Activated naive CD8-positive, alpha-beta T cell treated with anti-CD3 and anti-CD28 coated beads for 36 hours (primary cell): ENCODE measurements at places on chromosomes 2 and 18. TPM values are rescaled to one million over a fixed set of nuclear protein-coding genes. Genes with fewer than 3 reads are reported as not detected.

Gene EPB41L3
- 0.80 TPM for total RNA-seq

Gene DPP4
- total RNA-seq: 22.4 TPM

Gene LHCGR
- total RNA-seq: not detected

Gene WDR54
- total RNA-seq: 90.2 TPM

Gene ADAM17
- total RNA-seq: 14.5 TPM

Gene RNU2-63P
- 39.1 TPM for total RNA-seq

Gene CD302
- total RNA-seq: 0.37 TPM

Gene GRP
- not detected for total RNA-seq

Gene PAX3
- not detected for total RNA-seq

DNA sequence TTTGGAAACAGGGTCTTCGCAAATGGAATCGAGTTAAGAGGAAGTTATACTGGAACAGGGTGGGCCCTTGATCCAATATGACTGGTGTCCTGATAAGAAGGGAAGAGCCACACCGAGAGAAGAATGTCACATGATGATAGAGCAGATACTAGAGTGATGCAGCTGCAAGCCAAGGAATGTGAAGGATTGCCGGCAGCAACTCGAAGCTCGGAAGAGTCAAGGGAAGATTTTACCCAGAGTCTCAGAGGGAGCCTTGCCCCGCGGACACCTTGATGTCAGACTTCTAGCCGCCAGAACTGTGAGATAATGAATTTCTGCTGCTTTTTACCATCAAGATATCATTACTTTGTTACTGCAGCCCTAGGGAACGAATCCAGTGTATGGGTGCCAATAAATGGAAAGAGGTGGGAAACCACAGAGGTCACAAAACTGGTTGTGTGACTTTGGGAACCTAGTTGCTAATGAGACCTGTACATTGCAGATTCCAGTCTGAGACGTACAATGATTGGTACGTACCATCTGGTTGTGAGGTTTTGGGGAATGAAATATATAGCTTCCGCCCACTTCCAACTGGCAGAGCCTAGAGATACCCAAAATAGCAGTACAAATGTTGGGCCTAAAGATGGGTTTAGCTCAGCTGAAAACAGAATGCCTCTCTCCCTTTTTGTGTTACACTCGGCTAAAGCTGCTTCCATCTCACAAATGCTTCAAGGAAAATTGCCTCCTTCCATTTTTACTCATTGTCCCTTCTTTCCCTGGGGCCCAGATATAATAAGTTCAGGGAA, 28.6 kb upstream of the VWA3B start:
- no peak overlapping the region for H3K4me3 ChIP-seq
- H3K36me3 ChIP-seq: no peaks in the 10 kb centered on the region

DNA sequence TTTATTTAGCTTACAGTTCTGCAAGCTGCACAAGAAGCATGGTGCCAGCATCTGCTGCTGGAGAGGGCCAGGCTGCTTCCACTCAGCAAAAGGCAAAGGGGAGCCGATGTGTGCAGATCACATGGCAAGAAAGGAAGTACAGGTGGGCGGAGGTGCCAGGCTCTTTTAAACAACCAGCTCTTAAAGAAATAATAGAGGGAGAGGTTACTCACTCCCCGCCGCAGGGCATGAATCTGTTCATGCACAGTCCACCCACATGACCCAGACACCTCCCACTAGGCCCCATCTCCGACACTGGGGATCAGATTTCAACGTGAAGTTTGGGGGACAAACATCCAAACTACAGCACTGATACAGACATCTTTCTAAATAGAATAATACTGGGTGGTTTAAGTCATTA, 105.8 kb downstream of the MTCL1 start:
- no peak overlapping the region for H3K4me3 ChIP-seq
- no peaks in the 10 kb centered on the region for H3K36me3 ChIP-seq
- peaks cover 13% of the 10 kb centered on the region for H3K4me1 ChIP-seq
- no peak for DNase-seq
- H3K27me3 ChIP-seq: no peaks in the 10 kb centered on the region

GRCh38 chr2:134275058-134275862, 21.4 kb downstream of the MGAT5 start:
- no peak overlapping the region for H3K4me3 ChIP-seq
- H3K27me3 ChIP-seq: no peaks in the 10 kb centered on the region
- peaks cover 37% of the 10 kb centered on the region for H3K4me1 ChIP-seq

DNA sequence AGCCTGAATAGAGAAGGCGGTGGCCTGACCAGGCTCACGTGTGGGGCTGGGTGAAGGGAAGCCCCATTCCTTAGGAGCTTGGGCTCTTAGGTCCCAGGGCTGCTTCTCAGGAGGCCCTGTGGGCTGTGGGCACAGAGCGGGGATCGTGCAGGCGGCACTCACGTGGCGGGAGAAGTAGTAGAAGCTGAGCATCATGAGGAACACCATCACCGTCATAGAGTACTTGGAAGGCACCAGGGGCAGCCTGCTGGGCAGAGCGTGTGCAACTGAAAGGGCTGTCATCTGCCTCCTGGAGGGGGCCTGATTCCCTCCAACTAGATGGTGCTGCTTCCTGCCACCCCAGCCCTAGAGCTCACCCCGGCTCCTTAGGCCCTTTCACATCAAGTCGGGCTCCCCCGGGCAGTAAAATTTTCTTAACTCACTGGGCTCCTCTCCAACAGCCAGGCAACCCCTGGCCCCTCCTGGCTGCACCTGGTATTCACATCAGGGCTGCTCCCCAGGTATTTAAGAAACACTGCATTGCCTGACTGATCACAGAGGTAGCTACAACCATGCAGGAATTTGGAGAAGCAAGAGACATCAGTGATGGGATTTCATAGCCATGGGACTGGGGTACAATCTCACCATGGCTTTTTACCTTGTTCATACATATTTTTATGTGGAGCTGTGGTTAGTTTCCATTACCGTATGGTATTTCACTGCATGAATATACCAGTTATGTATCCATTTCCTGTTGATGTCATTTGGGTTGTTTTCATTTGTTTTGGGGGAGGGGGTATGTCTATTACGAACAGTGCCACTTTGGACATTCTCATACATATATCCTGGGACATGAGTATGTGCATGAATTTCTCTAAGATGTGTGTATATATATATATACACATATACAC, 32.9 kb downstream of the CENPO start:
- H3K4me1 ChIP-seq: peaks cover 16% of the 10 kb centered on the region
- H3K36me3 ChIP-seq: peaks cover 36% of the 10 kb centered on the region
- H3K27ac ChIP-seq: peak overlapping the region; percentile 68
- no peak overlapping the region for H3K4me3 ChIP-seq

- no peak overlapping the region for H3K27ac ChIP-seq
- no peak overlapping the region for H3K4me3 ChIP-seq
- H3K4me1 ChIP-seq: no peaks in the 10 kb centered on the region
- no peaks in the 10 kb centered on the region for H3K27me3 ChIP-seq
- no peak for DNase-seq
Observed at GRCh38 chr2:51404226-51404625, 372.3 kb upstream of the NRXN1 start.

DNA sequence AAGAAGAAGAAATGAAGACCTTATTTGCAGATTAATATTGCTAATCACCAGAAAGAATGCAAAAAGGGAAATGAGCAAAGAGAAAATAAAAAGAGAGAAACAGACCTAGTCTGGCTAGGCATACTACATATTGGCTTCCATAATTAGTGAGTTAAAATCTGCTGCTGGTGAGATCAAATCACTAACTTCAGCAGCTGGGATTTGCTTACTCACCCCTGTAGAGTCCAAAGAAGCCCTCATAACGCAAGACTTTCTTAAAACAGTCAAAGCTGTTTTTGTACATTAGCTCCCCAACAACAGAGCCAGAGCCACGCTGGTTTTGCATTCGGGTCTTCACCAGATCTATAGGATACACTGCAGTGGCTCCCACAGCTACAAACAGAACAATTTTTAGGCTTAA, 80.9 kb downstream of the SLC25A12 start:
- H3K4me3 ChIP-seq: no peak overlapping the region
- no peaks in the 10 kb centered on the region for H3K4me1 ChIP-seq
- H3K27ac ChIP-seq: no peak overlapping the region
- no peaks in the 10 kb centered on the region for H3K27me3 ChIP-seq
- peaks cover 7% of the 10 kb centered on the region for H3K36me3 ChIP-seq
- DNase-seq: no peak

DNA sequence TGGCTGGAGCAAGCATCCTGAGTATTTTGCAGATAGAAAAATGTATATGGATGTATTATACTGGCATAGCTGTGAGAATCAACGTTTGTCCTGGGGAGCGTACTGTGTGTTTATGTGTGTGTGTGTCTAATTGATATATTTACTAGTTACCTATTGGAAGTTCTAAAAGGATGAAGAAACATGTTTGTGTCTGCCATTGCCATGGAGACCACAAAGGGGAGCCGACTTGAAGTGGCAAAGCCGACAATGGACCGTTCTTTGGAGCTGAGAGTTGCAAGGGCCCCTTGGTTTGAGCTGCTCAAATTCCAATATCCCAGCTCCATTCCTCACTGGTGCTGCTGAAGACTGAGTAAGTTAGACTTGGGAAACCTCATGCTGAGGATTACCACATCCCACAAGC, 14.3 kb upstream of the SLC25A52 start:
- DNase-seq: no peak
- H3K36me3 ChIP-seq: peaks cover 2% of the 10 kb centered on the region
- no peak overlapping the region for H3K27ac ChIP-seq
- H3K27me3 ChIP-seq: no peaks in the 10 kb centered on the region
- H3K4me1 ChIP-seq: no peaks in the 10 kb centered on the region

DNA sequence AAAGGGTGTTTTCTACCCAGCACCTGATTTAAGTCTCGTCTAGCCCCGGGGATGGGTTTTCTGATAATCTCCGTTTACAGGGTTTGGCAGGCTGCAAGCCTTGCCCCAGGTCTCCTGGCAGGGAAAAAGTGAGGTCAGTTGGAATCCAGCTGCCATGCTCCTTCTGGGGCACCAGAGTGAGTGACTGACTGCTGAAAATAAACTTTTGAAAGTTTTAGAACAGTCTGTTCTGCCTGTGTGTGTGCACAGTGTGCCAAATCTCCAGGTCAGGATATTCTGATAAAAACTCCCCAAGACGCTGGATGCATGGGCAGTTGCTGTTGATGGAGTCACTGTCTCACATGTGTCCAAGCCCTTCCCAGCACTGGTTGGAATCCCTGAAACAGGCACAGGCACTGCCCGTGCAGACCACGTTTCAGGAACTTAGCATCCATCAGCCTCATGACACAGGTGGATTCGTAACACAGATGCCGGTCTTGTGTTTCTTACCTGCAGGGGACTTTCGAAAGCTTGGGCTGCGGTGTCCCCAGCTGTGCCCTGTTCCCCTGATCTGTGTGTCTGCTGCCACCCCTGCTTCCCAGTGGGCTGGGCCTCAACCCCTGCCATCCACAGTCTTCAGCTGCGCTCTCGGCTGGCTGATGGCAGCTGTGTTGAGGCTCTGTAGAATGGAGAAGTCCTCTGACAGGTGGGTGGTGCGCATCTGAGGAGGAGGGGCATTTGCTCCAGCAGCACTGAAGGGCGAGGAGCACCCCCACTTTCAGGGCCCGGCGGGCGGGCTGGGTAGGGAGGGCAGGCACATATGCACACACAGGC, 65.0 kb downstream of the SH3RF3 start:
- no peak overlapping the region for H3K4me3 ChIP-seq
- no peaks in the 10 kb centered on the region for H3K36me3 ChIP-seq
- H3K27me3 ChIP-seq: no peaks in the 10 kb centered on the region
- H3K27ac ChIP-seq: no peak overlapping the region

GRCh38 chr2:23703583-23704385, 223.1 kb downstream of the ATAD2B start:
- no peak for DNase-seq
- H3K36me3 ChIP-seq: peaks cover 10% of the 10 kb centered on the region
- H3K4me3 ChIP-seq: no peak overlapping the region
- H3K4me1 ChIP-seq: no peaks in the 10 kb centered on the region

DNA sequence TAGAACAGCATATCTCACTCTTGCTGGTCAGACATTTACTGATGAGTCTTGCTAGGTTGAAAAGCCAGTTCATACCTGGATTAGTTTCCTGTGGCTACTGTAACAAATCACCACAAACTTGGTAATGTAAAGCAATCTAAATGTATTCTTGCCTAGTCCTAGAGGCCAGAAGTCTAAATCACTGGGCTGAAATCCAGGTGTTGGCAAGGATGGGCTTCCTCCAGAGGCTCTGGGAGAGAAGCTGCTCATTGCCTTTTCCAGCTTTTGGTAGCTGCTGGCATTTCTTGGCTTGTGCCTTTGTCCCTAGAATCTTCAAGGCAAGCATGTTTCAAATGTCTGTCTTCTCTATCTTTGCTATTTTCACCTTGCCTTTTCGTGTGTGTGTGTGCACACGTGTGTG, 62.3 kb upstream of the MAP4K3 start:
- no peak overlapping the region for H3K27ac ChIP-seq
- no peak for DNase-seq
- no peak overlapping the region for H3K4me3 ChIP-seq
- H3K27me3 ChIP-seq: peaks cover 22% of the 10 kb centered on the region
- peaks cover 2% of the 10 kb centered on the region for H3K36me3 ChIP-seq

- no peak overlapping the region for H3K27ac ChIP-seq
- no peaks in the 10 kb centered on the region for H3K36me3 ChIP-seq
- no peak overlapping the region for H3K4me3 ChIP-seq
- H3K27me3 ChIP-seq: no peaks in the 10 kb centered on the region
- no peak for DNase-seq
- peaks cover 9% of the 10 kb centered on the region for H3K4me1 ChIP-seq
Observed at GRCh38 chr2:64951306-64951953, 37.8 kb upstream of the SLC1A4 start.

- peaks cover 3% of the 10 kb centered on the region for H3K27me3 ChIP-seq
- DNase-seq: no peak
- no peaks in the 10 kb centered on the region for H3K4me1 ChIP-seq
- H3K27ac ChIP-seq: no peak overlapping the region
- no peaks in the 10 kb centered on the region for H3K36me3 ChIP-seq
Observed at GRCh38 chr2:211454679-211455078, 898.3 kb downstream of the CPS1 start.

GRCh38 chr2:12606472-12607000, 110.2 kb upstream of the TRIB2 start:
- DNase-seq: no peak
- H3K4me1 ChIP-seq: peaks cover 14% of the 10 kb centered on the region
- H3K27me3 ChIP-seq: no peaks in the 10 kb centered on the region
